ENCODE measurements at places on chromosomes 3 and 15.

DNA sequence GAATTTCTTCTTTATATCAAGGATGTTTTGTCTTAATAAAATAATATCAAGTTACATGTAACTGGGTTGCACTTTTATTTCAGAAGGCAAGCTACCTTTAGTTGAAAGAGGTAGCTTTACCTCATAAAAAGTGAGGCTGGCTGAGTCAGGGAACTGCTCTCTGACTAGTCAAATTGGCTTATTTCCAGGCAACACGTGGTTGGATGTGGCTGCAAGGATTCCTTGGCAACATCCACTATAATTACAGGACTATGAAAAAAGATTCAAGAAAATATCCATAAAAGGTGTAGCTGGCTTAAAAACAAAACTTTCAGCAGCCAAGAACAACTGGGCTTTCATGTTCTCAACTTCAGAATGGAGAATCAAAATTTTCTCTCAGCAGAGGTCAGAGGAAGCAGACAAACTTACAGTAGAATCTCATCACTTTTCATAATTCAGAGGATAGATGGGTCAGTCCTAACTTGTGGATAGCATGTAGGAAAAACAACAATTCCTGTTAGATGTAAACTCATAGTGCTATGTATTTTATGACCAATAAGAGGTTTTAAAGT is 779.1 kb downstream of the MECOM start:
- DNase-seq = peak; percentile 39

DNA sequence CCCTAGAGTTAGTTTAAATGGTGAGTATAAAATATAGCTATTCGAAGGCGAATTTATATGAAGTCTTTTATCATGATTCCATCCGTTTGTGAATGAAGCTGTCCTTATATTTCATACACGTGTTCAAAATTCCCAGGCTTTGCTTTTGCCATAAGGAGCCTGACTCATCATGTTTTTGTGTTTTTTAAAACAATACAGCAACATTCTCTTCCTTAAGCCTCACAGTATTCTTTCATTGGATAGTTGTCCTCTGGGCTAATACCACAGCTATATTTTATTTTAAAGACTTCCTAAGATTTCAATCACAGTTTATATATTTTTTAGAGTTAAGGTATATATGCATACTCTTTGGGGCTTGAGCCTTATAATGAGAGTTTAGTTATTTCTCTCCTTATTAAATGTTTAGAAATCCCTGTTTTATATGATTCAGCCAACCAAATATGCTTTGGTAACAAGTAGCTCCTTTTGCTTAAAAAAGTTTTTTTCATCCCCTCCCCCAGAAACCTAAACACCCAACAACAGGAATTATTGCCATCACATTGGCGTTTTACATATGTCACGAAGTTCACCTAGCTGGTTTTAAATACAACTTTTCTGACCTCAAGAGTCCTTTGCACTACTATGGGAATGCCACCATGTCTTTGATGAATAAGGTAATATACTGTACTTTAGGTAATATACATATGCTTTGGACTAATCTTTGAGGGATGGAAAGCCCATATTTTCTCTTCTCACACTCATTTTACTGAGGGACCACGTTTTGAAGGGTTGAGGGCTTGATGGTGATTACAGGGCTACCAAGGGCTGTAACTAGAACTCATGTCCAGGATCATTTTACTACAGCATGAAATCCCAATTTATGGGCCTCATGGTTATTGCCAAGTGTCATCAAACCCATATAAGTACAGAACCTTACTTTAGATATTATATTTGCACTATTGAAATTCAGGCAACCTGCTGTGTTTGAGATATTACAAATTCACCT is 28.5 kb downstream of the ST3GAL6 start:
- no peak for DNase-seq

DNA sequence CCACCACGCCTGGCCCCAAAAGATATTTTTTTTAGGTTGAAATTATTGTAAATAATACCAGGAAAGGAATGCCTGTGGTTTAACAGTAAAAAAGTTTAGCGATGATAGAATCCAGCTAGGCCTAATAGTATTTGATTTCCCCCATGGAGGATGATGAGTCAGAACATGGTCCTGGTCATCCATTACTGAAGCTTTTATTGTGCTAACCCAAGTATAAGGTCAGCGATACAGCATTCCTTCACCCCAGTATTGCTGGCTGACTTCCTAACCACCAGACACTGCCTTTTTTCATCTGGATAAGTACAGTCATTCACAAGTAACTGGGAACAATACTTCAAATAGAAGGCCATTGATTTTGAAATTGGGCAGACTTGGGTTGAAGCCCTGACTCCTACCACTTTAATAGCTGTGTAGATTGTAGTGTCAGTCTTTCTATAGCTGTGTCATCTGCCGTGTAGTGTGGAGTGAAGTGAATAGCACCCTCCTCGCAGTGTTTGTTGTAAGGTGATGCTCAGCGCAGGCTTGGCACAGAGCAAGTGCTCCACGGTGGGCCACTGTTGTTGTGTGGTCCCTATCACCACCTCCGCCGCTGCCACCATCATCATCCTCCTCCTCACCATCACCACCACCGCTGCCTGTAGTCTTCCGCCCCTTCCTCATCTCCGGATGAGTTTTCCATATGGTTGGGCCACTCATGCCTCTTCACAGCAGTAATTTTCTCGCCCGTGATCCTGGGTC is 436.0 kb upstream of the TPM1 start:
- no peak for DNase-seq

GRCh38 chr15:42737529-42738328 is 801 bp upstream of the CDAN1 start:
- peak; percentile 65 for DNase-seq

DNA sequence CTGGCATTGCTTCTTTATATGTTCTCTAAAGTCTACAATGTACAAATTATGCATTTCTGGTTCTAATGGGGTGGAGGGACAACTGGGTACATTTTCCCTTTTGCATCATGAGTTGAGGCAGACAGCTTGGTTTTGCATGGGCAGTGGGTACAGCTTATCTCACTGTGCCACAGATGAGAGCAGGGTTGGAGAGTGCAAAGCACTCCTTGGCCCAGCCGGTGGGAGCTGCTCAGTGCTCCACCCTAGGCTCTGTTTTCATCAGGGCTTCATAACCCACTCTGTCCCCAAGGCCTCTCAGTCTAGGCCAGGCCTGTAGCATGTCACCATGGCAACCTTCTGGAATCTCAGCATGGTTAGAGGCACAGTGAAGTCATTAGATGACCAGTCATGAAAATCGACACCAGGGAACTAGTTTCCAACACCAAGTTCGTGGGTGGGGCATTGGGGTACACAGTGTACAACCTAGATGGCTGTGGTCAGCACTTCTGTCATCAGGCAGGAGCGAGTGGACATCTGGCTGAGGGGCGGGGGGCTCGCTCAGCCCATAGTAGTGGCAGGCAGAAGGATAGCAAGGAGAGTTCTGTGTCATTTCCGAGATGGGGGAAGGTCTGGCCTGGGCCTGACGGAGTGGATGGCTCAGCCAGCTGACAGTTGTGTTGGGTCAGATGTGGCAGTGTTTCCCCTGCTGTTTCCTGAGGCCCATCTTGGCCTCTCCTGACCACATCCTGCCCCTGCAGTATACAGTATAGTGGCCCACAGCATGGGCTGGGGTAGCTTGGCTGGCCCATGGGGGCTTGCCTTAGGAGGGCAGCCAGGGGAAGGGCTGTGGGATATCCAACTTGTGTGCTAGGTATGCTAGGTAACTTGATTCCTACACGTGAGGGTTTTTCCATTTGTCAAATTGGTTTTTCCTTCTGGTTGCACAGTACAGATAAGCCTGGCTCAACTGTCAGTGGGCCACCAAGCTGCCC is 75.7 kb upstream of the PRR23C start:
- no peak for DNase-seq

DNA sequence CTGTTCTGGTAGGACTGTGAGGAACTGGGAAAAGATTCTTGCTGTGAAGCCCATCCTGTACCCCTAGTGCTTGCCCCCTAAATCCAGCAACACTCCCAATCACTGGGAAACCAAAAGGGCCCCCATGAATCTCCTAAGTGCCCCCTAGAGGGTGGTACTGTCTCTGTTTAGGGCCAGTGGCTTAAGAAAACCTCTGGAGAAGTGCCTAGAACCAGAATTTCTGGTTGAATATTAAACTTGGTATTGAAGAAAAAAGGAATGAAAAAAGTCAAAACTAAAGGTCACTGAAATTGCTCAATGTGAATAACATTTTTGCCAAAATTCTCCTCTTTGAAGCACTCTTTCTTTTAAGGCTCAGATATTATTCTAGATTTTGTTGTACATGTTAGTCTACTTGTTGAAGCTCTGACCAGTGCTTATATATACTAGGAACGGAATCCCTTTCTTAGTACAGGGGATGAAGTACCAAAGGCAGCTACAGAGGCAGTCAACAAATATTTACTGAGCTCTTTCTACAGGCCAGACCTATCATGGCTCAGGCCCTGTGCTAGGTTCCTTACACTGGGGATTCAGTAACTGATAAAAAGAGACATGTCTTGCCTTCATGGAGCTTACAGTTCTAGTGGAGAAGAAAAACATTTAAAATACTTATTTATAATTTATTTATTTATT is 138.8 kb downstream of the MYLK start:
- peak; percentile 32 for DNase-seq

DNA sequence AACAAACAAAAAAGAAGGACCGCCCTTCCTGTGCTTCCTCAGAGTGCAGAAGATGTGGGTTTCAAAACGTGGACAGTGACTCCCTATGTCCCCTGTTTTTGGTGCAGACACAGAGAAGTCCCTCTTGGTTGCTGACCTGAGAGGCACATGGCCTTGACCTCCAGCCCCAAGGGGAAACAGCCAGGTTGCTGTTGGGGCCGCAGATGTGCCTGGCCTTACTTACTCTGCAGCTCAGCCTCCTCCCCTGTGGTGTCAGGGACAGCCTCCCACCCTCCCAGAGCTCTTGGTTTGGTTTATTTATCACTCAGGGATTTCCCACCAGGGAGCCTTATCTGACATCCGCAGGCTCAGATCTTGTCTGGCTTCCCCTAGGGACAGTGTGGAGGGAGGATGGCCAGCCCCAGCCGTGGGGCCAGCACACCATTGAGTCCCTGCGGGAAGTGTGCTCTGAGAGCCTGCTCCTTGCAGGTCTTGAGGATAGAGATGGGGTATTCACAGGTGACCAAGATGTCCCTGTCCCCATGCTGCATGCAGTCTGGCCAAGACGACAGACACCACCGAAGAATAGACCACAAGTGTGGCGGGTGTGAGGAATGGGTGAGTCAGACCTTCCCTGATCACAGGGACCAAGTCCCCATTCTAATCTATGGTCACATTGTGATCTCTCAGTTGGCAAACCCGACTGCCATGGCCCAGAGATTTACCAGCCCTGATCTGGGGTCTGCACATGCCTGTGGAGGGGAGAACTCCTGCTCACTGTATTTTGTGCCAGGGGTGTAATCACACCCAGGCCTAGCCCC is 134.3 kb upstream of the ABHD17C start:
- no peak for DNase-seq

Measured in NCI-H82 (cell line).